Activated naive CD4-positive, alpha-beta T cell treated with anti-CD3 and anti-CD28 coated beads, Interleukin-2, amount 50 U/mL, for 16 hours (primary cell): ENCODE measurements at places on chromosomes 5 and 9.

GRCh38 chr5:181052672-181053487 lies 12.8 kb downstream of the BTNL9 start:
- peak; percentile 25 for DNase-seq

DNA sequence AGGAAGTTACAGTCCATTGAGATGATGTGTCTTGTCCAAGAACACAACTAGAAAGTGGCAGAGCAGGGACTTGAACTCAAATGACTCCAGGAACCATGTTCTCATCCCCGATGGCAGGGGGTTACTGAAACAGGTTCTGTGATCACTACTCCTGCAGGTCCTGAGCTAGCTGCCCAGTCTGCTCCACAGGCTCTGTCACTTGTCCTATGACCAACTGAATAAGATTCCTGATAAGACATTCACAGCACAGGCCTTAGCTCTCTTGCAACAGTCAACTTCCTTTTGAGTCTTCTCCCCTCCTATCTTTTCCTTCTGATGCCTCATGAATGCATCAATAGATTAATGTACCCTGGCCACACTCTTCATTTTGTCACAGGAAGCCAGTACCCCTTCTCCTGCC lies 109.2 kb downstream of the SH3TC2 start:
- DNase-seq = no peak

- no peak for DNase-seq
These were observed 29.4 kb upstream of the TNIP1 start for GRCh38 chr5:151110122-151110681.

GRCh38 chr9:115422932-115423440 lies 305.0 kb upstream of the TNC start:
- DNase-seq = no peak

DNA sequence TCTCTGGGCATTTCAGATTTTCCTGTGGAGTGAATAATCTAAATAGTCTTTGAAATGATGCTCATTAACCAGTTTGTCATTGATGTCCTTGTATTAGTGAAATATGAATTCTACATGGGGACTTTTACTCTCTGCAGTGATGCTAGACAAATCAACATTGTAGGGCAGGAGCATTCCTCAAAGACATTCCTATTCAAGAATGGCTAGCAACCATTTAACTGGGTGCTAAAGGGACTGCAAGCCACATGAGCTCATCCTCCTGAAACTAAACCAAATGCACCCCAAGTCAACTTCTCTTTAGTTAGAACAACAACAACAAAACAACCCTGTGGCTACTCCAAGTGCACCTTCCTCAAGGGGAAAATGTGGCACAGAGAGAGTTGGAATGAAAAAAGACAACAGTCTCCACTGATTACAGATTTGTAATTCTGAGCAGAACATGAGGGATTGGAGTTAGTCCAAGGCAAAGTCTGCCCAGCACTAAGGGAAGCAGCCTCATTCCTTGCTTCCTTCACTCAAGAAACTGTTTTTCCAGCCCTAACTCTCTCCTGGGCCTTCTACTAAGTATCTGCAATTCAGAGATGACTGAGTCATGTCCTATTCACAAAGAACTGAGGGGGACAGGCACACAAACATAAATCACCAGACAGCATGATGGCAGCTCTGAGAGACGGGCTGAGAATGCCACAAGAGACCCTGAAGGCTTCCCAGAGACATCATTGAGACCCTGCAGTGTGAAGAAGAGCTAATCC lies 82.0 kb upstream of the WWC1 start:
- DNase-seq = no peak

DNA sequence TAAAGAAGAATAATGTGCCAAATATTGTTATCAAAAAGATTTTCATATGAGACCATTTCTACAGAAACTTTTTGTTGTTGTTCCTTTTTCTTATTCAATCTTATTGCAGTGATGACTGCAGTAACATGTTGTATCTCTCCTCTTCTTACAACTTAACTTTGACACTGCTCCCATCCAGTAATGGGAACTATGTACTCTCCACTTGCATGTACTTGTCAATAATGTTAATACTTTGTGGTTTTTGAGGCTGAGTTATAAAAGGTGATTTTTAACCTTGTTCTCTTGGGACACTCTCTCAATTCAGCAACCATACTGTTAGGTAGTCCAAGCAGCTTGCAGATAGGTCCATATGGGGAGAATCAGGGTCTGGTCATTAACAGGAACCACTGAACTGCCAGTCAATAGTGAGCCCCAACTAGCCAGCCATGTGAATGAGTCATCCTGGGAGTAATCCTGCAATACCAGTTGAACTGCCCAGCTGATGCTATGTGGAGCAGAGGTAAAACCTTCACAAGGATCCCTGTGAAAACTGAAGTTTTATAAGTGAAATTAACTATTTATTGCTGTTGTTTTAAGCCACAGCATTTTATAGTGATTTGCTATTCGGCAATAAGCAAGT lies 199.6 kb upstream of the DAB2 start:
- no peak for DNase-seq

DNA sequence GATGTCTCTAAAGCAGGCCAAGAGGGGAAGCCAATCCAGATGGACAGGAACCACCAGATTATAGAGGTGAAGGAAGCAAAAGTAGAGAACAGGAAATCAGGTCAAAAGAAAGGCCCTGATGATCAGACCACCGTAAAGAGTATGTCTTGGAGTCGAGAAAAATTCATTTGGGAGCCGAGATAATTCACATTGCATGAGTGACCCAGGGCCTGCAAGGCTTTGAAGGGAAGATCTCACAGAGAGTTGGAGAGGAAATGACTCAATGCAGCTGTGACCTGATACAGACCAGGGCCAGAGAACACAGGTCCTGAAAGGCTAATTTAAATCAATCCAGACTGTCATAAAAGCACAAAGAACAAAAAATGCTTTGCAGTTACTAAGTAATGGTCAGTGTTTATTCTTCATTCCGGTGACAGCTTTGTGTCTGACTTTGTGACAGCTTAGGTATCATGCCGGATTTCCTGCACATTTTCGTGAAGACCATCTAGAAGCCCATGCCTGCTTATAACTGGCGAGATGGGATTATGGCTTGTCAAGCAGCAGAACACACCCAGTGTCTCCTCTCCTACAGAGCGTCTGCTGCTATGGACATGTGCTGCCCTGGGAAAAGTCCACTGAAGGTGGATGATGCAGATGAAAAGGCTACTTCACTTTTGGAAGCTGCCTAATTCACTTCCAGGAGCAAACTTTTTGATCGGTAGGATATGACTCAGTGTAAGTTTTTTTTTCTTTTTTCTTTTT lies 5.8 kb upstream of the ACTBL2 start:
- DNase-seq = no peak

DNA sequence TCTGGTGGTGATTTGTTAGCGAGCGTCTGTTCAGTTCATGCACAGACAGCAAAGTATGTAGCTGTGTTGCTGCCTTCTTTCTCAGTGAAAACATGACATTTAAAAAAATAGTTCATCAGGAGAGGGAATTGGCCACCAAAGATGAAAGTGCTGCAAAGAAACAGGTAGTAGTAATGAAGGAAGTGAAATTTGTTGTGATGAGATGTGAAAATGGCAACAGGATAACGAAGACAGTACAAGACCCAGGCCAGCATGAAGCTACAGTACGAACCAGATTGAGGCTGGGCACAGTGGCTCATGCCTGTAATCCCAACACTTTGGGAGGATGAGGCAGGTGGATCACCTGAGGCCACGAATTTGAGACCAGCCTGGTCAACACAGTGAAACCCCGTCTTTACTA lies 136.0 kb downstream of the SMARCA2 start:
- DNase-seq = no peak
